Effector memory CD4-positive, alpha-beta T cell (primary cell): ENCODE measurements at places on chromosomes 2 and 18.

- H3K36me3 ChIP-seq, result no peaks in the 10 kb centered on the region
- peaks cover 7% of the 10 kb centered on the region for H3K27me3 ChIP-seq
- no peaks in the 10 kb centered on the region for H3K4me1 ChIP-seq
- H3K4me3 ChIP-seq, result no peak overlapping the region
Observed at GRCh38 chr18:8999872-9000271, 102.6 kb upstream of the NDUFV2 start.

DNA sequence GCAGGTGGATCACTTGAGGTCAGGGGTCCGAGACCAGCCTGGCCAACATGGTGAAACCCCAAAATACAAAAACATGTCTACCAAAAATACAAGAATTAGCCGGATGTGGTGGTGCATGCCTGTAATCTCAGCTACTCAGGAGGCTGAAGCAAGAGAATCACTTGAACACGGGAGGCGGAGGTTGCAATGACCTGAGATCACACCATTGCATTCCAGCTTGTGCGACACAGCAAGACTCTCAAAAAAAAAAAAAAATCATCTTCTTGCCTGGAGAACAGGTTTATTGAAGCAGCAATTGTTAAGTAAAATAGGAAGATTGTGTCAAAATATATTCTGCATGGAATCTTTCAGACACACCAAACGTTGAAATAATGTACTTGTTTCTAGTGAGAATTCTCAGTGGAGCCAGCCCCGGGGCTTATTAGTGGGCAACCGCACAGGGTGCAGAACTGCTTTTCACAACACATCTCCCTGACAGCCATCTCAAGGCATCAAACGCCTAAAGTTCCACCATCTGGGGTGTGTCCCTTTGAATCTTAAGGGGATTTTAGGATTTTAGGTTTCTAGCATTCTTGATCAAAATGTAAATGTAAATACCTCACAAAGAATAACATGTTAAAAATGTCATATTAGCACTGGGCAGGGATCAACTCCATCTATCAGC, 28.6 kb upstream of the PPP4R1 start:
- no peaks in the 10 kb centered on the region for H3K36me3 ChIP-seq
- no peak overlapping the region for H3K27ac ChIP-seq
- H3K27me3 ChIP-seq, result no peaks in the 10 kb centered on the region

GRCh38 chr2:170533156-170533555, 182.0 kb upstream of the SP5 start:
- H3K27me3 ChIP-seq, result peaks cover 4% of the 10 kb centered on the region
- DNase-seq, result no peak
- no peak overlapping the region for H3K4me3 ChIP-seq
- H3K36me3 ChIP-seq, result no peaks in the 10 kb centered on the region

DNA sequence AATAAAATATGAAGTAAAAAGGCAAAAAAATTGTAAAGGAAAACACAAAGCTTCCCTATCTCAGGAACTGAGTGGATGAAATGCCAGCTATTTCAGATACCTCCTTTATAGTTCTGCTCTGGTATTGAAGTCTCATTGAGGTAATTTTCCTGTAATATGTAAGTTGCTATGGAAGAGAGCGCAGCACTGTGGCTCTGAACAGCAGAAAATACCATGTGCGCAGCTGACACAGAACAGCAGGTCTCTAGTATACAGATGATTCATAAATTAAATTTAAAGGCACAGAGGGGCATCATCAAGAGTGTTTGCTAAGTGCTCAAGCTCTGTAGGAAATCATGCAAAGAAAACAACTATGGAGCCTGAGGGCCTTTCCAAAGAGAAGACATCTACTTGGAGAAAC, 315.3 kb upstream of the CDH7 start:
- H3K4me1 ChIP-seq, result no peaks in the 10 kb centered on the region
- no peak overlapping the region for H3K27ac ChIP-seq
- DNase-seq, result no peak

DNA sequence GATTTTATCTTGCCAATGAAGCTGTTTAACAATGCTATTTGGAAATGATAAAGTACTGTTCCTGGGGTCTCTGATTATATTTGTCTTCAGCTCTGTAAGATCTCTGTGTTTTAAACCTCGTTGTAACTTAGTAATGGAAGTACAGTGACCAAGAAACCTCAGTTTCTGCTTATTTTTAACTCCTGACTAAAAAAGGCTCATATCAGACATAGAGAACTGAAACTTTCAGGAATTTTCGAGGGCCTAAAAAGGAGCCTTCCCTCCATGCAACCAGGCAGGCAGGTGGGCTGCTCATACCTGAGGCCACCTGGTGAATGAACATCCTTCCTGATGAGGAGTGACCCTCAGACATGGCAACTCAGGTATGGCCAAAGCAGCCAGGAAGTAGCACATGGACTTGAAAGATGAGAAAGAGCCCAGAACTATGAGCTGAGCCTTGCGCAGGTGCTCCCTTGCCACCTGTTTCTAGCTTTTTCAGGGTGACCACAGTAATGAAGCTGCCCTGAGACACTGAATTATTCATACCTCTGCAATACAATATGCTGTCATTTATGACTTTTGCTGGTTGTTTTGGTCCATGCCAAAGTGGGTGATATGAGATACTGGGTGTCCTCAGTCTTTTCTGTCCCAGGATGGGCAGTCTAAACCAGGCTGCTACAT, 23.9 kb downstream of the MYO3B start:
- H3K4me1 ChIP-seq, result no peaks in the 10 kb centered on the region
- no peak overlapping the region for H3K4me3 ChIP-seq
- H3K27ac ChIP-seq, result no peak overlapping the region
- no peak for DNase-seq
